ENCODE measurements at places on chromosomes 1 and 21. TPM values are rescaled to one million over a fixed set of nuclear protein-coding genes. Genes with fewer than 3 reads are reported as not detected.
A peak's percentile ranks its signal among the peaks of the same experiment; 100 is the strongest.

NUDT4B gene
- 0.90 TPM for total RNA-seq

DNA sequence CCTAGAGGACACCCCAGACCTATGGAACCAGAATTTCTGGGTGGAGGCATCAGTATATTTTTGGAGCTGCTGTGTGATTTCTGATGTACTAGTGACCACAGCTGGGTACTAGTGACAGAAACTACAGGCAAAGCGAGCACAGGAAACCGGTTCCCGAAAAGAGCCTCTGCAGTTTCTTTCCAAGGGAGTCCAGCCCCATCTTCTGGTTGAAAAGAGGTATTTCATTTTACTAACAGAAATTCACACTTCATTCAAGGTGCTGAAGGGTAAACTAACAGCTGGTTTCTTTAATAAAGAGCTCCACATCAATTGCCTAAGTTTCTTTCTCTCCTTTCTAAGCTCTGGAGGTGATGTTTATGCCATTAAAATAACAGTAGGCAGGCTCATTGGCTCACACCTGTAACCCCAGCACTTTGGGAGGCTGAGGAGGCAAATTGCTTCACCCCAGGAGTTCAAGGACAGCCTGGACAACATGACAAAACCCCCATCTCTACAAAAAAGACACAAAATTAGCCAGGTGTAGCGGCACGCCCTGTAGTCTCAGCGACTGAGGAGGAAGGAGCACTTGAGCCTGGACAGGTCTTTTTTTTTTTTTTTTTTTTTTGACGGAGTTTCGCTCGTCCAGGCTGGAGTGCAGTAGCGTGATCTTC lies 22.0 kb downstream of the THAP3 start:
- H3K27me3 ChIP-seq, result no peaks in the 10 kb centered on the region
- H3K4me3 ChIP-seq, result no peak overlapping the region
- no peaks in the 10 kb centered on the region for H3K36me3 ChIP-seq
- H3K4me1 ChIP-seq, result no peaks in the 10 kb centered on the region
- no peak for DNase-seq
- no peak overlapping the region for H3K27ac ChIP-seq

SYTL1 gene
- 44.1 TPM for total RNA-seq

GRCh38 chr1:6360117-6360496 lies 33.5 kb downstream of the ACOT7 start:
- peaks cover 31% of the 10 kb centered on the region for H3K4me1 ChIP-seq
- no peaks in the 10 kb centered on the region for H3K27me3 ChIP-seq
- H3K4me3 ChIP-seq, result no peak overlapping the region
- H3K36me3 ChIP-seq, result no peaks in the 10 kb centered on the region
- H3K27ac ChIP-seq, result peak overlapping the region; percentile 81

DNA sequence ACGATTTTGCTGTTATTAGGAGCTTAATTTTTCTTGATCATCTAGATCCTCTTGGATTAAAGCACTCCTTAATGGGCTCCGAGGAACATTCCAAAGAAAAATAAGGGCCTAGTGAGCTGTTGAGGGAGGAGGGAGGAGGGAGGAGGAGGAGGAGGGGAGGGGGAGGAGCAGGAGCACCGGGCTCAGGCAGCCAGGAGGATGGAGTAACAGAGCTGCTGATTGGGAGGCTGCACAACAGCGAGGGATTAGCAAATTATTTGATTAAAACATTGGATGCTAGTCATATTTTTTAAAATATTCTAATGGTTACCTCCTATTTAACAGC lies 302.1 kb upstream of the RRP15 start:
- H3K4me3 ChIP-seq, result no peak overlapping the region
- H3K36me3 ChIP-seq, result no peaks in the 10 kb centered on the region
- H3K27me3 ChIP-seq, result no peaks in the 10 kb centered on the region
- H3K4me1 ChIP-seq, result no peaks in the 10 kb centered on the region
- DNase-seq, result no peak
- no peak overlapping the region for H3K27ac ChIP-seq

CFAP107 gene
- total RNA-seq, result not detected

FNDC10 gene
- total RNA-seq, result 12.2 TPM

DNA sequence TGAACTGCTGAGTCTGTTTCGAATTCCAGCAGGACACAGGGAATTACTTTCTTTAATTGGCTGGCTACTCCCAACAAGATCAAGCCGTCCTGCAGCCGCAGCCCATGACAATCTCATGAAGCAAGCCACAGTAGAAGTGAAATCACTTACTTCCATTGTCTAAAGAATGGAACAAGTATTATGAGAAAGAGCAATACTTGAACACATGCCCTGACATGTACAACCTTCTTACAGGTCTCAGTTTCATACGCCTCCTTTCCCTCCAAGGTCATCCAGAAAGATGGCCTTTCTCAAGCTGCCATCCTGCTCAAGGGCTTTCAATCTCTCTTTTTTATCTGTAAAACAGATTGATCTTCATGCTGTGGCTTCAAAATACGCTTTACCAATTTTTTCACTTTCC lies 85.1 kb downstream of the PCSK9 start:
- no peaks in the 10 kb centered on the region for H3K27me3 ChIP-seq
- no peaks in the 10 kb centered on the region for H3K4me1 ChIP-seq
- H3K27ac ChIP-seq, result no peak overlapping the region
- peaks cover 94% of the 10 kb centered on the region for H3K36me3 ChIP-seq
- H3K4me3 ChIP-seq, result no peak overlapping the region
- no peak for DNase-seq

GRCh38 chr1:176073524-176074157 lies 133.4 kb downstream of the COP1 start:
- H3K36me3 ChIP-seq, result no peaks in the 10 kb centered on the region
- H3K27me3 ChIP-seq, result no peaks in the 10 kb centered on the region
- H3K4me1 ChIP-seq, result no peaks in the 10 kb centered on the region
- DNase-seq, result no peak
- no peak overlapping the region for H3K4me3 ChIP-seq
- no peak overlapping the region for H3K27ac ChIP-seq

- no peak for DNase-seq
- H3K27me3 ChIP-seq, result no peaks in the 10 kb centered on the region
Measured at GRCh38 chr1:21912038-21912758, 24.9 kb downstream of the HSPG2 start.

CA14 gene
- 0.18 TPM for total RNA-seq

GRCh38 chr1:25099343-25099951 lies 132.9 kb downstream of the SYF2 start:
- no peaks in the 10 kb centered on the region for H3K36me3 ChIP-seq
- H3K27me3 ChIP-seq, result peaks cover 13% of the 10 kb centered on the region
- H3K4me3 ChIP-seq, result no peak overlapping the region
- H3K27ac ChIP-seq, result no peak overlapping the region

GRCh38 chr1:3633344-3634058 lies 8.7 kb downstream of the TPRG1L start:
- H3K27ac ChIP-seq, result no peak overlapping the region
- H3K4me1 ChIP-seq, result peaks cover 9% of the 10 kb centered on the region
- H3K4me3 ChIP-seq, result no peak overlapping the region
- peaks cover 100% of the 10 kb centered on the region for H3K36me3 ChIP-seq
- no peaks in the 10 kb centered on the region for H3K27me3 ChIP-seq

DNA sequence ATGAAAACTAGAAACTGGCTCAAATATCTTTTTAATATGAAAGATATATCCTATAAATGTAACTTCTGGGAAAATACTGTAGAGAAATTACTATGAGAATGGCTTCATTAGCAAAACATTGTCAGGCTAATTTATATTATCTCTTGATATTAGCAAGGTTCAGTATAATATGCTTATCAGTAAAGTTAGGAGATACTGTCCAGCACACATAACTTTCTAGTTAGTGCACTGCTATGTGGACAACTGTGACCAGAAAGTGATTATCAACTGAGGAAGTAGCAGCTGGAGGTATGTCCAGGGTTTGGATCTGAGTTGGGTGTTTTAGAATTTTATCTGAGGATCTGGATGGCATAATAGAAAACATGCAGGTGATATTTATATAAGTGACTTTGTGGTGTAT lies 7.5 kb downstream of the LRRC8C start:
- no peak for DNase-seq
- H3K4me1 ChIP-seq, result peaks cover 36% of the 10 kb centered on the region
- H3K27ac ChIP-seq, result no peak overlapping the region
- no peak overlapping the region for H3K4me3 ChIP-seq
- H3K36me3 ChIP-seq, result no peaks in the 10 kb centered on the region

CFHR3 gene
- 0.17 TPM for total RNA-seq

DNA sequence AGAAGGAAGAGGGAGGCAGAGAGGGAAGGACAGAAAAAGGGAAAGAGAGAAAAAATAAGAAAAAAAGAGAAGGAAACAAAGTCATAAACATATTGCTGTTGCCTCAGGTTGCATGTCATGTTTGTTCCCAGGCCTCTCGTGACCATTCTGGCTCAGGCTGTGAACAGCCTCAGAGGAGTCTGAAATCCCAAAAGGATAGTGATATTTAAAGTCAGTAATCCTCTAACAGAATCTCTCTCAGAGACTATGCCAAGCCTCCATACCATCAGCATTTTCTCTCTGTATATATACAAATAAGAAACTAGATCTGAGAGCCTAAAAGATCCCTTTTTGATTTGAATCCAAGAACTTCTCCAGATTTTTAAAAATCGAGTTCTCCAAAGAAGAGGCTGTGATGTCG lies 35.2 kb downstream of the GORAB start:
- H3K27me3 ChIP-seq, result no peaks in the 10 kb centered on the region
- no peak overlapping the region for H3K4me3 ChIP-seq
- DNase-seq, result no peak
- H3K36me3 ChIP-seq, result no peaks in the 10 kb centered on the region

GRCh38 chr1:41330588-41331545 lies 30.4 kb upstream of the FOXO6 start:
- H3K4me3 ChIP-seq, result no peak overlapping the region
- DNase-seq, result no peak
- H3K27ac ChIP-seq, result no peak overlapping the region
- H3K4me1 ChIP-seq, result no peaks in the 10 kb centered on the region
- H3K27me3 ChIP-seq, result no peaks in the 10 kb centered on the region

DNA sequence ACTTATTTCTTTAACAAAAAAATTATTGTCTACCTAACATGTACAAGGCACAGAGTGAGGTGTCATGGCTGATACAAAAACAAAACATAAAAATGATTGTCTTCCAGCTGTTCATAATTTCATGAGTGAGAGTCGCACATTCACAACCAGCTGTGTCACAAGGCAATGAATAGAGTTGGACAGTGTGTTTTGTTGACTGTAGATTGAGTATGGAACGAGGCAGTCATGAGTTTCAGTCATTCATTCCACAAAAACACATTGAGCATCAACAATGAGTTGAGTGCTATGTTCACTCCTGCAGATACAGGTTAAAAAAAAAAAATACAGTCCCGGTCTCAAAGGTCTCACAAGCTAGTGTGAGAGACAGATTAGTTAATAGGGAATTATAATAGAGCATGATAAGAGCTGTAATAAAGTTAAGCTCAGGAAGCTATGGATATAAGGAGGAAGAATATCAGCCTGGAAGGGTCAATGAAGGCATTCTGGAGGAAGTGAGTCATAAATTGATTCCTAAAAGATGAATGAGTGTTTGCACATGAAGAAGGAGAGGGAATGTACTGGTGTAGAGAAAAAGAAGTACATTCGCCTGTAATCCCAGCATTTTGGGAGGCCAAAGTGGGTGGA lies 47.8 kb upstream of the ARHGAP29 start:
- no peaks in the 10 kb centered on the region for H3K36me3 ChIP-seq
- H3K4me3 ChIP-seq, result no peak overlapping the region
- no peak for DNase-seq
- H3K27me3 ChIP-seq, result no peaks in the 10 kb centered on the region

CNTN2 gene
- not detected for total RNA-seq

Data from left lung (tissue), 14 donors.